G401 (cell line): ENCODE measurements at places on chromosomes 4 and X.

DNA sequence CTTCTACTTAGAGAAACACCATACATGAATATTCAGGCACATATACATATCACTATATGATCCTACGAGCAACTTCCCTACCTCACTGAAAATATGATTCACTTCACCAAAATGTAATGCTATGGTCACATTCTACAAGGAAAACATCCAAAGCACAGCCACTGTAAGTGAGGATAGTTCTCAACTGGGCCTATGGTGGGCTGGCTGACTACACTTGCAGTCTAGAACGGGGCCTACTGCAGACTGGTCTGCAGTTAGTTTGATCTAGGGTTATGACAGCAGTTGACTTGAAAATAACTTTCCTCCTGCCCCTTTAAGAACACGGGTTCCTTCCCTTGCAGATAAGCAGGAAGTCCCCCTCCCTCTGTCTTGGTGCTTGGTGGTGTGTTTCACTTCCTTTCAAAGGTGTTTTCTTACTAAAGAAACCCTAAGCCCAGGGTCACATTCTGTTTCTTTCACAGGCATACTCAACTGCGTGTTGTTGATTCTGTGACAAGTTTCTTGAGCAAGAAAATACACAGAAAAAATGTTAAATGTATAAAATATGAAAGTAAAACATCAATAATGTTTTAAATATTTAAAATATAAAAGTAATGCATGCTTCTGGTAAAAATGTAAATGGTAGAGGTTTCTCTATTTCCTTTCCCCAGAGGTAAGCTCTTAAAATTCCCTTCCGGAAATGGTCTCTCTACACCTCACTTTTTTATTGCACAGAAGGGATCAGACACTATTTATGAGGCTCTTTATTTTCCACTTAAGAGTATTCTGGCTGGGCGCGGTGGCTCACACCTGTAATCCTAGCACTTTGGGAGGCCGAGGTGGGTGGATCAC lies 18.0 kb upstream of the TMSB4X start:
- no peak for DNase-seq

GRCh38 chr4:182273191-182273935 lies 30.2 kb downstream of the TENM3 start:
- DNase-seq: no peak

GRCh38 chr4:10007436-10007740 lies 13.9 kb downstream of the SLC2A9 start:
- DNase-seq: no peak

DNA sequence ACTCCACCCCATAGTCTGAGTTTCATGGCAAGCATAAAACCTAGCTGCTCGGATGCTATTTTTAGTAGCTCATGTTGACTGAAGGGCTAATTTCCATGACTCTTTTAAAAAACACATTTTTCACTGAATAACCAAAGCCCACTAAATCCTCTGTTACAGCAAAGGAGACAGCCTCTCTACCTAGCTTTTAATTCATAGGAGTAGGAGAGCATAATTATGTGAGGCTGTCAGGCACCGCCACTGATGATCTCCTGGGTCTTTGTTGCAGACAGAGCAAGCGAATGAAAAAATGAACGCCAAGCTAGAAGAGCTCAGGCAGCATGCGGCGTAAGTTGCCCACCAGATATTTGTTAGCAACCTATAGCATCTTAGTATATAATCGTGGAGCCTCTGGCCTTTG lies 53.5 kb downstream of the KIF4A start:
- no peak for DNase-seq

DNA sequence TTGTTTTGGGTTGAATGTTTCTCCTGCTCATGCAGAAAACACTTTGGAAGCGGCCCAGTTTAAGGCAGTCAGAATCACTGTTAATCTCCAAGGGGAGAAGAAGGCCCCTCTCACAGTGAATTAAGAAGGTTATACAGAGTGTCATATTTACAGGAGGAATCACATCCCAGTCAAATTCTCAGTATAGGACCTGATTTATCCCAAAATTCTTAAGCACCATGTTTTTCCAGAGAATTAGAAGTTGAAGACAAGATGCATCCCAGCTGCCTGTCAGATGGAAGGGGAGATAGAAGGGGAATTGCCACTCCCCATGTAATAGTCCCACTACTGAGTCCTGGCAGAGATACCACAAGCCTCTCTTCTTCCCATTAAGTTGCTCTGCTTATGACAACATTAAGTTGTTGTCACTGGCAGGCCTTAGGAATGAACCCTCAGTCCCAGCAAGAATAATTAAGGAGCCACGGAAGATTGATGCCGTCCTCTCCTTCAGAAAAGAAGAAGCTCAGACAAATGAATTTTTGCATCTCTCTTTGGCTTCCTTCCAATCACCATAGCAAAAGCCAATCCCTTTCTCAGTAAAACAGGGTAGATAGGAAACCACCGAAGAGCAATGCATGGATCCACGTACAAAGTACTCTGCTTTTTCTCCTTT lies 138.4 kb downstream of the LDB2 start:
- no peak for DNase-seq
